Fibroblast of lung (primary cell): ENCODE measurements at places on chromosomes 5 and 9.

- H3K27ac ChIP-seq, result no peak overlapping the region
- H3K4me3 ChIP-seq, result no peak overlapping the region
- H3K27me3 ChIP-seq, result peaks cover 2% of the 10 kb centered on the region
- H3K4me1 ChIP-seq, result peaks cover 4% of the 10 kb centered on the region
- DNase-seq, result peak; percentile 7
- no peaks in the 10 kb centered on the region for H3K36me3 ChIP-seq
These were observed 41.9 kb upstream of the FUBP3 start for GRCh38 chr9:130537346-130538050.

DNA sequence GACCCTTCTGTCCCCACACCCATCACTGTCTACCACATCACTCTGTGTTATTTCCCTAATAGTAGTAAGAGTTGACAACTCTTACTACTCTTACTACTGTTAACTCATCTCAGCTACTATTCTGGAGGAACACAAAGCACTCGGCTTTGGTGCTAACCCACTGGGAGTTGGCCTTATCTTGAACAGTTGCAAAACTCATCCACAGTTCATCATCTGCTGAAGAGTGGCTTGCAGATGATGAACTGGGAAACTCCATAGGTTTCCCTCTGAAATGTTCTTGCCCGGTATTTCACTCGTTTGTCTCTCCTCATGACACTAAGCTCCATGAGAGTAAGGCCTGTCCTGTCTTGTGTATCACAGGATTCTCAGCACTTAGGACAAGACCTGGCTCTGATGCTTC lies 221.4 kb downstream of the NR3C1 start:
- no peak overlapping the region for H3K4me3 ChIP-seq
- DNase-seq, result no peak
- no peaks in the 10 kb centered on the region for H3K36me3 ChIP-seq
- no peak overlapping the region for H3K27ac ChIP-seq

GRCh38 chr5:131635684-131636572 lies 899 bp upstream of the RAPGEF6 start:
- peaks cover 9% of the 10 kb centered on the region for H3K4me1 ChIP-seq
- peaks cover 1% of the 10 kb centered on the region for H3K36me3 ChIP-seq
- peak overlapping the region; percentile 96 for H3K27ac ChIP-seq
- peak overlapping the region; percentile 56 for H3K4me3 ChIP-seq
- no peaks in the 10 kb centered on the region for H3K27me3 ChIP-seq

- peaks cover 14% of the 10 kb centered on the region for H3K4me1 ChIP-seq
- peak overlapping the region; percentile 80 for H3K27ac ChIP-seq
- no peak overlapping the region for H3K4me3 ChIP-seq
- H3K36me3 ChIP-seq, result no peaks in the 10 kb centered on the region
These were observed 33.9 kb downstream of the OLFML2A start for GRCh38 chr9:124810663-124811355.

DNA sequence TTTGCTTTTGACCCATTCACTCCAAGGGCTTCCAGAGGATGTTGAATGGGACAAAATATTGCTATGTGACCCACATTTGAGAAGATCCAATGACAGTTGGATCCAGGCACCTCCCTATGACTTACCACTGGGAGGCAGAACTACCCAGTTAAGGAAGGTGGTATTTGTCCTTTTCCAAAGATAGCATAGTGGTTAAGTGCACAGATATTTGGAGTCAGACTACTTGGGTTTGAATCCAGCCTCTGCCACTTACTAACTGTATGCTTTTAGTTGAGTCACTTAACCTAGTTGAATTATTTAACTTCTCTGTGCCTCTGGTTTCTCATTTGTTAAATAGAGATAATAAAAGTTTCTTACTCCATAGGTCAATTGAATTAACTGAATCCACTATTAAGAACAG lies 74.5 kb upstream of the PALM2AKAP2 start:
- no peak overlapping the region for H3K27ac ChIP-seq
- no peaks in the 10 kb centered on the region for H3K36me3 ChIP-seq
- H3K4me1 ChIP-seq, result peaks cover 2% of the 10 kb centered on the region
- H3K27me3 ChIP-seq, result no peaks in the 10 kb centered on the region
- DNase-seq, result peak; percentile 53

DNA sequence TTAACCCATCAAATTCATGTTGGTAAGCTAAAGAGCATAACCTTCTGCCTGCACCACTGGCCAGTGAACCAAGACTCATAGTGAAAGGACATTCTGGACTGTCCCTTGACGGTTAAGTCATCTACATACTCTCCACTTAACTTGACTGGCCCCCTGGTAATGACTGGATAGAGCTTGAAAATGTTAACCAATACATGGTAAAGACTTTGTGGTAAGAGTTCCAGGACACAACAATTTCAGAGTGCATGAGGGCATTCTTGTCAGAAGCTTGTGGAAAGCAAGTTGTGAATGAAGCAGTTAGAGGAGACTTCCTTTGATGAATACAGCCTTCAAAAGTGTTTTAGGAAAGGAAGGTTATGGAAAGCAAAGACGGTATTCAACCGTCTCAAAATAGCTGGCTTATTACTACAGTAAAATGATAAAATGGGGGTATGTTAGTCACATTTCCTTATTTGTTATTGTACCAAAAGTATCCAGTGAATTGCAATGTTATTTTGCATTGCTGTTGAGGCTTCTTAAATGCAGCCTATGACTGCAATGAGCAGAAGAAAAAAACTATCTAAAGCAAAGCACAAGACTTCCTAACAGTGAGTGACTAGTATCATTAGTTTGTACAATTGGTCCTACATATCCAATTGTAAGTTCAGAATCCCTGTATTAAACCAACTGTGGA lies 47.2 kb upstream of the DAB2 start:
- no peak overlapping the region for H3K27ac ChIP-seq
- H3K4me3 ChIP-seq, result no peak overlapping the region
- H3K36me3 ChIP-seq, result no peaks in the 10 kb centered on the region
- no peak for DNase-seq

DNA sequence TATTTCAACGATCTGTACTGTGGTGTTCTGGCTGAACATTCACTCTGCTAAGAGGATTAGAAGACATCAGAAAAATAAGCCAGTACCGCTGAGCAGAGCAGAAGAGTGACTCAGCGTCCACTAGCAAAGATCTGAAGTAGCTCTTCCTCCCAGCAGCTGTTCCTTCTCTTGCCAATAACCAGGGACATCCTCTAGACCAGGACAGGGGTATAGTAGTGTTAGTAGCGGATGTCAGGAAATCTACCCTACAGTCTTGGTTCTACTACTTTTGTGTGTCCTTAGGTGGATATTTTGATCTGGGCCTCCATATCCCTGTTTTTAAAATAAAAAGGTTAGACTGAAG lies 103.6 kb downstream of the TSSK1B start:
- no peaks in the 10 kb centered on the region for H3K4me1 ChIP-seq
- H3K27me3 ChIP-seq, result no peaks in the 10 kb centered on the region
- H3K27ac ChIP-seq, result no peak overlapping the region
